ENCODE measurements at places on chromosomes 4 and X.

DNA sequence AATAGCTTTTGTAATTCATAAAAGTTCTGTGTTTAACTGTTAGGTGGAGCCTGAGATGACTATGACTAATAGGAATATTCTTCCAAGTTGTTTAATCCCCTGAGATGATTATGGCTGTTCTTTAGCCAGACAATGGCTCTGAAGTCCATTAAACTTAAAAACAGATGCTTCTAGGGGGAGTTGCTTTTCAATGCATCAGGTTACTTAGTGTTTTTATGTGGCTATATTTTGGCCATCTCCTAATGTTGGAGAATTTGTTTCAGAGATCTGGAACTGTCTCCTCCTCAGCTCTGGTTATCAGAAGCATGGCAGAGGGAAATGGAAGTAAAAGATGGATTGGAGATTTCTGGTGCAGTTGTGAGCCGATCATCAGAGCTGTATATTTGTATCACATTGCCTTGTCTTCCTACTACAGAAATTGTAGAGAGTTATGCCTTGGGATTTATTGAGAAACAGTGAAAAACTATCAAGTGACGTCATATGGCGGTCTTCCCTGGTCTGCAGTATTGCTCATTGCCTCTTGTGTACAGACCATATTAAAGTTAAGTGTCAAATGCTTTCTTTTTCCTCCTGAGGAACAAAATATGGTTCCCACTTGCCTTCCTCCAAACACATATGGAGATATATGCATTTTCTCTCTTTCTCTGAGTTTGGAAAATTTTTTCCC lies 29.8 kb downstream of the SGMS2 start:
- DNase-seq, result peak; percentile 47

DNA sequence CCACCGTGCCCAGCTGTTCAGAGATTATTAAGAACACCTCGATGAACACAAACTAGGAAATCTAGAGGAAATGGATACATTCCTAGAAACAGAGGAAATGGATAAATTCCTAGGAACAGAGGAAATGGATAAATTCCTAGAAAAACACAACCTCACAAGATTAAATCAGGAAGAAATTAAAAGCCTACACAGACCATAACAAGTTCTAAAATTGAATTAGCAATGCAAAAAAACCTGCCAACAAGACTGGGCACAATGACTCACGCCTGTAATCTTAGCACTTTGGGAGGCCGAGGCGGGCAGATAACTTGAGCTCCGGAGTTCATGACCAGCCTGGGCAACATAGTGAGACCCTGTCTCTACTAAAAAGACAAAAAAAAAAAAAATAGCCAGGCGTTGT lies 13.1 kb upstream of the IDS start:
- DNase-seq, result no peak

DNA sequence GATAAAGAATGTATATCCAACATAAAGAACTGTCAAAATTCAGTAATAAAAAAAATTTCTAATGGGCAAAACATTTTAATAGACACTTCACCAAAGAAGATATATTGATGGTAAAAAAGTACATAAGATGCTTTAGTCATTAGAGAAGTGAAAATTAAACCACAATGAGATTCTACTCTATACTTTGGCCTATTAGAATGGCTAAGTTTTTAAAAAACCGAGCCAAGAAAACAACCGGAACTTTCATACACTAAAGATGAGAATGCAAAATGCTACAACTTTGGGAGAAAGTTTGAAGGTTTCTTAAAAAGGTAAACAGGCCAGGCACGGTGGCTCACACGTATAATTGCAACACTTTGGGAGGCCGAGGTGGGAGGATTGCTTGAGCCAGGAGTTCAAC lies 20.8 kb downstream of the CNOT6L start:
- DNase-seq, result no peak

- DNase-seq, result no peak
These were observed 25.5 kb downstream of the IRF2 start for GRCh38 chr4:184448821-184449220.

DNA sequence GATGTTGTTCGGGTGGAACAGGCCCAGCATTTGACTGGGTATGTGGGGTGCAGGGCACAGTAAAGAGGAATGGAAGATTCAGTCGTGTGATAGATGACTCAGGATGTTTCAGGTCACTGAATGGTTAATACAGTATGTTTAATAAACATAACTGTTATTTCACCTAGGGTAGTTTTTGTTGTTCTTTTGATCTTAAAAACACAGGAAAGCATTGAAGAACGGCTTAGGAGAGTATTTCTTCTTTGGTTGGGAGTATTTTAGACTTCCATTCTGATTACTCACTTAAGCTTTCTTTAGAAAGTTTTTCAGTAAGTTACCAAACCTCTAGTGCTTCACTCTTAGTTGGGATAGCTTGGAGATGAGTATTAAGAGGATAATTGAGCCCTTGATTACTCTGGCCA lies 62.3 kb downstream of the STAG2 start:
- DNase-seq, result no peak

- no peak for DNase-seq
These were observed 28.7 kb upstream of the SPP1 start for GRCh38 chr4:87946766-87947165.

- no peak for DNase-seq
These were observed 393.6 kb downstream of the CENPC start for GRCh38 chr4:67151376-67152343.
